Ascending aorta (tissue), 2 donors: ENCODE measurements at places on chromosomes 7 and 10. TPM values are rescaled to one million over a fixed set of nuclear protein-coding genes. Genes with fewer than 3 reads are reported as not detected.

DNA sequence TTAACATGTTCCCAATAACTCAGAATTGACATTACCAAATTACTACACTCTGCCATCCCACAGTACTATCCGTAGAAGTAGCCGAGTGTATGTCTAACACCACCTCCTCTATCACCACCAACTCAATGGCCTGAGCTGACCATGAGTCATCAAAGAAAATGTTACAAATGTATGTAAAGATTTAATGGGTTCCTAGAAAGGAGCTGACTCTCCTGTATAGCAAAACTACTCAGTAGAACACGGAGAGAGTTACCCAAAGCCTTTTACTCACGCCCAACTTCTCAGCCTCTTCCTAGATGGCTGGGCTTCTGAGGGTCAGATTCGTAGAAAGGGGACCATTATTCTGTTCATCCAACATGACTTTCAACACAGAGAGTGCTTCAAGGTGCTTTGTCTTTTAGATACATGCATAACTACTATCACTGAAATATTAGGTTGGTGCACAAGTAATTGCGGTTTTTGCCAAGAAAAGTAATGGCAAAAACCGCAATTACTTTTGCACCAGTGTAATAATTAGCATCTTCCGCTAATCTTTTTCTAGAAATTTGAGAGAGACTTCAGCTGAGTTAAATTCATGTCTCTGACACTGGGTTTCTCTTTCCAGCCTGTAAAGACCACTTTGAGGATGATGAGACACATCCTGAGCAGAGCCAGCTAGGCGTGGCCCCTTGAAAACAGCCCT, 24.0 kb upstream of the NANOS1 start:
- H3K4me3 ChIP-seq = no peak overlapping the region
- DNase-seq = no peak
- H3K27ac ChIP-seq = no peak overlapping the region
- no peaks in the 10 kb centered on the region for H3K36me3 ChIP-seq
- H3K27me3 ChIP-seq = no peaks in the 10 kb centered on the region

DNA sequence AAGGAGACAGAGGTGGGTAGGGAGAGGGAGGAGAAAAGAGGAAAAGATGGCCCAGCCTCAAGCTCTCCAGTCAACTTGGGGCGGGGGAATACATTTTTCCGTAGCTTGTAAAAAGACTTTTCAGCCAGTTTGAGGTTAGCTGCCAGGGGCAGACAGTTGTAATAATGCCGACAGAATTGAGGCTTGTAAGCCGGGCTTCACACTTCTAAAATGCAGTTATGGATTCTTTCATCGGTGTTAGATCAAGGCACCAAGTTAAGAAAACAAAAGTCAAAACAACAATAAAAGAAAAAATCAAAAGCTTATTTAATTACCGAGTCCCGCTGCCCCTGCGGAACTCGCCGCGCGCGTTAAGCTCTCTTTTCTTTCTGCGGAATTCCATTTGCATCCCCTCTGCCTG, 448 bp upstream of the EVX1 start:
- H3K27ac ChIP-seq = no peak overlapping the region
- H3K27me3 ChIP-seq = peaks cover 43% of the 10 kb centered on the region
- no peaks in the 10 kb centered on the region for H3K36me3 ChIP-seq
- DNase-seq = no peak

Gene GNG11
- 28.4 TPM for total RNA-seq

Gene MCM10
- 0.11 TPM for total RNA-seq

Gene GRM3
- not detected for total RNA-seq

Gene KCND2
- total RNA-seq = 0.21 TPM

Gene PRSS2
- total RNA-seq = not detected

Gene KIAA1549
- total RNA-seq = 0.11 TPM

Gene PVRIG
- total RNA-seq = 27.8 TPM
